ENCODE measurements at places on chromosomes 1 and 21.

DNA sequence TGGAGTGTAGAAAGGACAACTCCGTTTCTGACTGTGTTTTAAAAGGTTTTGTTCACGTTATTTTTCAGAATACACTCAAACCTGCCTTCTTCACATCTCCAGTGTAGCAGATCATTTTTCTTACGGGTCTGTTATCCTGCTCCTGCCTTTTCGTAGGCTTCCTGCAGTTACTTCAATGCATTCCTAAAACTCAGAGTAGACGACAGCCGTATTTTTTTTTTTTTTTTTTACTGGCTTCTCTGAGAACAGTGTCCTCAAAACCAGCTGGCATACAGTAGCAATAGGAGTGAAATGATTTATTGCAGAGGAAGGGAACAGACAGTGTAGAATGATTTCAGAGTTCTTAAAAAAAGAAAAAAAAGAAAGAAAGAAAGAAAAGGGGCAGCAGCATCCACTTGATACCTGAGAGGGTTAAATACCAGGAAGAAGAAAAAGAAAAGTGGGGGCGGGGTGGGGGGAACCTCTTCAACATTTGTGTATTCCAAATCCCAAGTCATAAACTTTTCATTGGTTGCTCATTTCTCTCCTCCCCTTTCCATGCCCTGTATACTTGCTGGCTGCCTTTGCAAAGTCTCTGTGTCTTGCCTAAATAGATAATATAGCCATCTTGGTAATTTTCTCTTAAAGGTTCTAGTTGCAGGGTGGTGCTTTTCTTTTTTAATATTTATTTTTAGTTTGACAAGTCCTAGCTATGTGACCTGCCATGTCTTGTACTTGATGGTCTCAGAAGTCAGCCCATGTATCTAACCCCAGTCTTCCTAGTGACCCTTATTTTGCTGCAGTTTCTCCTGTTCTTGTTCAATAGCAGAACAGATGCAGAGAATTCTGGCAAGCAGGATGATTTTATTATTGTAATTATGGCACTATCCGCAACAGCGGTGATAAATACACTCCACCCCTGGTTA lies 2.8 kb downstream of the TGFB2 start:
- no peak for DNase-seq

DNA sequence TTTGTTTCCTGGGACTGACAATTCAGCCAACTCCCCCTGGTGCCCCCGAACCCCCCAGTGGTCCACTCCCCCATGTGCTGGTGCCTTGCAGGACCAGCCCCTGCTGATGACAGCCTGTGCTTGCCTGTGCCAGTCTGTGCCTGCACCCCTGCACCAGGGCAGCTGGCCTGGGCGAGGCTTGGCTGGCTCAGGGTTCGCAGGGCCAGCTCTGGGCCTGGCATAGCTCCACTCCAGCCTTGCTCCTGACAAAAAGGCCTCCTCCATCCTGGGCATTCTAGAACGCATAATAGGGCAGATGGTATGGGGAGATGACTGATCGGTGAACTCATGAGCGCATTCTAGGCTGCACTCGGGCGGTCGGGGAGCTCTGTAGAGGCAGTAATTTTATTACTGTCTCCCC lies 5.4 kb downstream of the CNTN2 start:
- no peak for DNase-seq

- no peak for DNase-seq
Observed at GRCh38 chr1:71018791-71019190, 28.8 kb downstream of the PTGER3 start.

DNA sequence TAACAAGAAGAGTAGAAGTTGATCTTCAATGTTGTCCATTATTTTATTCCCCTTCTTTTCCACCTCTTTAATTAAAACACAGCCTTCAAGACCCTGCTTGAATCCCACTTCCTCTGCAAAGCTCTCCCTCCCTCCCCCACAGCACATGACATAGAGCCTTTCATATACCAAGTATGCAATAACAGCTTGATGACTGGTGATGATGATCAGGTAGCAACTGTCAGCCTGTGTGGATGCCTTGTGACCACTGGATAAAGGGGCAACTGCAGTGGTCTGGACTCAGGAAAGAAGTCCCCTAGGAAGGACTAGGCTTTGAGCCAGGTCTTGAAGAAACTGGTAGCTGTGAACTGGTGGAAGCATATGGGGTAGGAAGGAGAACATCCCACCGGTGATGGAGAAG lies 53.8 kb upstream of the PRDX6 start:
- no peak for DNase-seq

GRCh38 chr1:234611847-234612351 lies 1.9 kb upstream of the IRF2BP2 start:
- DNase-seq: no peak

- DNase-seq: no peak
Observed at GRCh38 chr1:9293533-9294404, 1.1 kb downstream of the SPSB1 start.

GRCh38 chr21:26943921-26944320 lies 23.0 kb downstream of the ADAMTS5 start:
- DNase-seq: no peak

DNA sequence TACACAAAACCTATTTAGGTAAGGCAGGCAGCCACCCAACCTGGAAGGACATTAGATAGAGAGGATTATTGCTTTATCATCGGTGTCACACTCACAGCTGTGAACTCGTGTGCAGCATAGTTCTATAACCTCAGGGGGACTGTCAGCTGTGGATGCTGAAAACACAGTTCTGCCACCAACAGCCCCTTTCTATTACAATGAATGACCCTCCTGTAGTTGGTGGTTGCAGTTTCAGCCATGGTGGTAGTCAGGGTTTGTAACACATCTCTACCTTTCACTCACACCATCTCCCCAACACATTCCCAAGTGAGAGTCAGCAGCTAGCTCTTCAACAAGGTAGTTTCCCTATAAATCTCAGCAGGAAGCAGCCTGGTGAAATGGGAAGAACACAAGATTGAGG lies 136.8 kb downstream of the ZC3H11B start:
- DNase-seq: no peak

GRCh38 chr1:155177918-155178281 lies 4.3 kb downstream of the TRIM46 start:
- DNase-seq: no peak

GRCh38 chr1:25878690-25879089 lies 3.2 kb upstream of the PAQR7 start:
- DNase-seq: no peak

GRCh38 chr21:32463889-32464300 lies 51.4 kb downstream of the EVA1C start:
- no peak for DNase-seq

GRCh38 chr1:68093737-68094136 lies 43.3 kb upstream of the DIRAS3 start:
- no peak for DNase-seq

- no peak for DNase-seq
Observed at GRCh38 chr1:7581754-7582459, 189.2 kb upstream of the VAMP3 start.

DNA sequence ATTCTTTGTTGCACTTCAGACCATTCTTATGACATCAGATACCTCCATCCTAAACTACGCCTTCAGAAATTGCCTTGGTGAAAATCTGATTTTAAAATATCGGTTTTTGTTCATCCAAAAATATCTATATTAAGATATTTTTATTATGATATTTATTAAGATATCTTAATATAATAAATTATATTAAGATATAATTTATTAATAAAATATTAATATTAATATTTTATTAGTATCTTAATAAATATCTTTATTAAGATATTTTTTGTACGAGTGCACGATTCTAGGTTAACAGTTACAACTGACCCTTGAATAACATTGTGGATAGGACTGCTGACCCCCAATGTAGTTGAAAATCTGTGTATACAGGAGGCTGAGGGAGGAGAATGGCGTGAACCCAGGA lies 20.9 kb downstream of the PADI4 start:
- DNase-seq: no peak

DNA sequence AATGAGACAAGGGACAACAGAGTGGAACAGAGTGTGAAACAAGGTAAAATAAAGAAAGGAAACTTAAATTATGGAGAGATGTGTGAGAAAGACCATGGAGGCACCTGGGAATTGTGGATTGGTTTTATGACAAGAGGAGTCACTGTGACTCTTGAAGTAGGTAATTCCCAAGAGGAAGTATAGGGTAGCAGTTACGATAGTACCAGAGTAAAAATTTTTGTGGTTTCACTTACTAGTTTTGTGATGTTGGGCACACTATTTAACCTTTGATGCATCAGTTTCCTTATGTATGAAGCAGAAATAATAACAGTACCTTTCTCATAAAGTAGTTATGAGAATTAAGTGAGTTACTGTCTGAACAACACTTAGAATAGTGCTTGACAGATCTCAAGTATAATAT lies 267.9 kb upstream of the DPYD start:
- no peak for DNase-seq

DNA sequence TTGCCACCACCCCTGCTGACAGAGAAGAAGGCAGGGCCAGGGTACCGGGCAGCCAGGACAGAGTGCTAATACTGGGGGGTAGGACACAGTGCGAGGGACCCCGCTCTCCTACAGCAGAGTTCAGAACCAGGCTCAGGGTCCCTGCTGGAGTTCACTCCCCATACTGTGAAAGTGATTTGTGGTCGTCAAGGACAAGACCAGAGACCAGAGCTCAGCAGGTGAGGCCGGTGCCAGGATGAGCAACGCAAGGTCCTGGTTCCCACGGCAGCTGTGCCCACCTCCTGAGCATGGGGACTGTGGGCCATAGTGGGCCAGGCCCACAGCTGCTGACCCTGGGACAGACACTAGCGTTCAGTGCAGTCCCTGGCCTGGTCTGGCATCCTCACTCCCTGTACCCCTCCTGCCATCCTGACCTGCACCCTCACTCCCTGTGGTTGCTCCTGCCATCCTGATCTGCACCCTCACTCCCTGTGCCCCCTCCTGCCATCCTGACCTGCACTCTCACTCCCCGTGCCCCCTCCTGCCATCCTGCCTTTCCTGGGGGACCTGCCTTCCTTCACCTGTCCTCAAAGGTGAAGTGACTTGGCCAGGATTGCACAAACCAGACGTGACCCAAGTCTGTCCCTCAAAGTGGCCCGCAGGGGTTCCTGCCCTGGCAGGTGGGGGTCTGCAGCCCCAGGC lies 13.8 kb upstream of the PTTG1IP start:
- no peak for DNase-seq

GRCh38 chr1:182207300-182207699 lies 145.8 kb upstream of the ZNF648 start:
- no peak for DNase-seq

- no peak for DNase-seq
Observed at GRCh38 chr21:37915497-37915911, 753 bp downstream of the KCNJ6 start.

GRCh38 chr1:235013512-235013911 lies 115.1 kb downstream of the TOMM20 start:
- no peak for DNase-seq

GRCh38 chr1:10050611-10051010 lies 17.9 kb downstream of the UBE4B start:
- no peak for DNase-seq

DNA sequence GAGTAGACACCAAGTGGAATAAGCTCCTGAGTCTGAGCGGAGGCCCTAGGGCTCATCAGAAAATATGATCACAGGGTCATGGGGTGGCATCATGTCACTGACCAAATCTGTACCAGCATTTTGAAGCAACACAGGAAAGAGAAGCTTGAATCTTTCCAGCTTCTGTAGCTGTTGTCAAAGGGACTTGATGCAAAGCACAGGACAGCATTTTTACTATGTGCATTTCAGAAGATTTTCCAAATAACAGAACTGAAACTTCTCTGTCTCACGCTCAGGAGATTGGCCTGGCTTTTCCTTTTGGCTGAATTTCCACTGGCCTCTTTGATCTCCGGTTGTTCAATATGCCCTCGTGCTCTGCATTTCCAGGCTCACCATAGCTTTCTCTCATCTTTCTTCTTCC lies 127.2 kb upstream of the ATP1B1 start:
- DNase-seq: no peak

DNA sequence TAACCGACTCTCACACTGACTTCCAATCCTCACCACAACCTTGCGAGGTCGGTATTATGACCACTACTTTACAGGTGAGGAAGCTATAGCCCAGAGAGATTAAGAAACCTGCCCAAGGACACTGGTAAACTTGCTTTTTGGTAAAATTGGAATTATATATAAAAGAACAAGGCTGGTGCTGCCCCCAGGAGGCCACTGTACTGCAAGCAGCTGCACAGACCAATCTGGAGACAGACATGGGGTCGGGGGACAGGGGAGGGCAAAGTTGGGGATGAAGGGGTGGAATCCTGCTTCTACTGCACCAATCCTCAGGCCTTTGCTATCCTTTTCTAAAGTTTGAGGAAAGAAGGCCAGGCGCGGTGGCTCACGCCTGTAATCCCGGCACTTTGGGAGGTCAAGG lies 280.8 kb downstream of the SPATA17 start:
- DNase-seq: no peak

- DNase-seq: no peak
Observed at GRCh38 chr1:207028884-207029650, 3.5 kb downstream of the C1orf116 start.

DNA sequence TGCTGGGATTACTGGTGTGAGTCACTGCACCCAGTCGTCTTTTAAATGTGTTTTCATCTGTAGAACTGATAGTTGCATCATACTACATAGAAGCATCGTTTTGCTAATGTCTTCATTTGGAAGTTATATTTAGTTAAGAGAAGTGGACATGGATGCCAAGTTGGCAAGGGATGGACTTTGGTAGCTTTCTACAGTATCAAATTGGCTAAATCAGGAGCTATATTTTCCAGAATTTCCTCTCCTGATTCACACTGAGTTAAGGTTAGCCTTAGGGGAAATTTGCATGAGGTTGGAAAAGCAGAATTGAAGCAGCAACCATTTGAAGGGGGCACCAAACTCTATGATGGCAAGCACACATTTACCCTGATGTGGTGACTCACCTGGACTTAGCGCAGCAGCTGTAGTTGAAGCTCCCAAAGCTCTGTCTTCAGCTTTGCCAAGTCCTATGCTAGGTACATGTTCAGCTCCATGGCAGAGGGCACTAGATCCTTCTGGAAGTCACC lies 43.9 kb downstream of the DUSP10 start:
- no peak for DNase-seq

DNA sequence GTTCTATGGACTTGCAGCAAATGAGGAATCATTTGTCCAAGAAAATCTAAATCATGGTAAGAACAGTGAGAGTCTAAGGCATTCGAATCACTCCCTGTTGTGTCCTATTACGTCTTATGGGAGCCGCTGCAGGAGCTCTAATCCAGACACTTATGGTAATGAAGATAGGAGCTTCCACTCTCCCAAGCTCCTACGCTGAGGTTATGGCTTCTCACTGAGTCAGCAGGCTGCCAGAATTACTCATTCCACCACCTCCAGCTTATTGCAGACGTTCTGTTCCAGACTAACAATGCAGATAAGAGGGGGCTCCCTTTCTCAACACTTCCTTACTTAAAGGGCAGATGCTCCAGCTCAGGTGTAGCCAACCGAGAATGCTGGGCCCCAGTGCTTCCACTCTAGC lies 212.6 kb downstream of the GREM2 start:
- DNase-seq: no peak

GRCh38 chr1:13224480-13225060 lies 1.4 kb downstream of the PRAMEF18 start:
- DNase-seq: no peak
